Thoracic aorta (tissue), 2 donors: ENCODE measurements at places on chromosomes 2 and 18. TPM values are rescaled to one million over a fixed set of nuclear protein-coding genes. Genes with fewer than 3 reads are reported as not detected.

The FRZB gene
- total RNA-seq = 203 TPM

The CNGA3 gene
- not detected for total RNA-seq

The RIT2 gene
- total RNA-seq = not detected

DNA sequence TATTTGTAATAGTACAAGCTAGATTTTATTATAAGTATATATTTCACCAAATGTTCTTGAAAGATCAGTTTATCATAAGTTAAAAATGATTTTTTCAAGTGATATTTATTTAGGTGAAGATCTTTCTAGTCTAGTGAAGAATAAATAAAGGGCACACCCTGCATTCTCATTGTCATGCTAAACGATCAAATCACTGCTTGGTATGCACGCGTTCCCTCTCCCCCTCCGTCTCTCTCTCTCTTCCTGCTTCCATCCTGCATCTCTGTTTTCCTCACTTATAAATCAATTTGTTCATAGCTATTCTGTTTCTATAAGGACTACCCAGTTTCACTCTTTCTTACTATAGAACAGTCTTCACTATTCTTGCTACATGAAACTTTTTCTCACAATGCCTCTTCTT, 1067.4 kb downstream of the LRP1B start:
- no peaks in the 10 kb centered on the region for H3K4me1 ChIP-seq
- no peaks in the 10 kb centered on the region for H3K36me3 ChIP-seq

DNA sequence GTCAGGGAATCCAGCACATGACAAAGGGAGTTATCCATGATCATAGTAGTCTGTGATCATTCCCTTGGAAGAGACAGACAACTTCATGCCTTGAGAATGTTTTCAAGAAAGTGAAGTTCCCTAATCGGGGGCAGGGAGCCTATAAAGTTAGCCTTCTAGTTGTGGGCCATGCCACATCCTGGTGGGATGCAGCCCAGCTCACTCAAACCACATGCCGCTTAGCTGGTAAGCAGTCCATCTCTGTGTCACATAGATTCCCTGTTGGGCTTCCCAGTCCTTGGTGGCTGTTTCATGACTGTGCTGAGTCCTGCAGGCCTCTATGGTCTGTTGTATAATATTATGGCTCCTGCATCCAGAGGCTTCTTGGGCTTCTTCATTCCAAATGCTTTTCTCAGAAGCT, 11.4 kb upstream of the ARHGAP25 start:
- H3K4me3 ChIP-seq = no peak overlapping the region
- no peaks in the 10 kb centered on the region for H3K36me3 ChIP-seq
- H3K4me1 ChIP-seq = no peaks in the 10 kb centered on the region
- H3K27ac ChIP-seq = no peak overlapping the region

DNA sequence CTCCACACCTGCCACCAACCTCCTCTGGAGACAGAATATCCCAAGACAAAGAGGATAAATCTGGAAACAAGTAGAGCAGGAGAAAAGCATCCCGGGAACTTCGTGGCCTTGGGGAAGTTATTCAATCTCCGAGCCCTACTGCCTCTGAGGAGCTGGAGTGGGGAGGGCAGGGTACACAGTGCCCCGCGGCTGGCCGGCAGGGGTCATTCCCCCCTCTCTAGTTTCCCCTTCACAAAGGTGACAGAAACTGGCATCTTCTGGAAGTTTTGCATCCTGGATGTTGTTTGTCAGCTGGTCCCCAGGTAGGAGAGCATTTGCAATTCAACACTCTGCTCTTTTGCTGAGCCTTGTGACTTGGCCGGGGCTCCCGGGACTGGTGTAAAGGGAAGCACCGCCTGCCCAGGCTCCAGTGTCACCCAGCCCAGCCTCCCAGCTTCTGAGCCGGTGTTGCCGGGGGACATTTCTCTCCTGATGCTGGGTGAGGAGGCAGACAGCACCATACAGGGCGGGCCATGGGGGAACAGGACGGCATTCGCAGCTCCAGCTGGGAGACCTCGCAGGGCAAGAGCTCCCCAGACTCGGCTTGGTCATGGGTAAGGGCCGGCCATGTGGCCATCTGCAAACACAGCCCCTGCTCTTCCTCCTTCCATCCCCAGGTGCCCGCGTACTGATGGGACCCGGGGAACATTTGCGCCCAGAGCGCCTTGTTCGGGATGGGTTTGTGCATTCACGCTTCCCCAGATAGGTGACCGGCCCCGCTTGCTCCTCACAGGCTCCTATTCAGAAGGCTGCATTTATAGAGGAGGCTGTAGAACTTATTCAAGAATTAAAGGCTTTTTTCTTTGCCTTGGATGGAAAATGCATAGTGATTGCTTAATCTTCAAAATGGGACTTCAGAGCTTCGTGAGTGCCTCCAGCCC, 7.4 kb upstream of the NTSR2 start:
- H3K27me3 ChIP-seq = no peaks in the 10 kb centered on the region
- H3K36me3 ChIP-seq = no peaks in the 10 kb centered on the region
- DNase-seq = no peak

GRCh38 chr2:102522890-102523289, 49.9 kb downstream of the SLC9A4 start:
- no peaks in the 10 kb centered on the region for H3K4me1 ChIP-seq
- no peak overlapping the region for H3K27ac ChIP-seq
- H3K36me3 ChIP-seq = no peaks in the 10 kb centered on the region
- H3K27me3 ChIP-seq = no peaks in the 10 kb centered on the region
- H3K4me3 ChIP-seq = no peak overlapping the region
- DNase-seq = no peak

DNA sequence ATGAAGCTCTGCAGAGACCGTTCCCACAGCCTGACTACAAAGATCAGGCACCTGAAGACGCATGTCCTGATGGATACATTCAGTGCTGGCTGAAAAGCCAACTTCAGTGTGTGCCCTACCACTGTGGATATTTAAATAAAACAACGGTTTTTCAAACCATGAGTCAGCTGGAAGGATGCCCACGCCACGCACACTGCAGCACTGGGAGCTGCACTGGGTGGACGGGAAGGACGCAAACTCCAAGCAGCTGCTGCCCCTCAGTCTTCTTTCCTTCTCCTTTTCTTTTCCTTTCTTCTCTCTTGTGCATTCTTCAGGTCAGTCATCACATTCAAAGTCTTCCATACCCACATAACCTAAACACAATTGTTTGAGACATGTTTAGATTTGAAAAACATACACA, 7.9 kb downstream of the TMEM18 start:
- H3K36me3 ChIP-seq = peaks cover 53% of the 10 kb centered on the region
- DNase-seq = no peak
- H3K27me3 ChIP-seq = no peaks in the 10 kb centered on the region
- no peak overlapping the region for H3K4me3 ChIP-seq
- no peak overlapping the region for H3K27ac ChIP-seq
- H3K4me1 ChIP-seq = no peaks in the 10 kb centered on the region
